ENCODE measurements at places on chromosomes 6 and 20.

DNA sequence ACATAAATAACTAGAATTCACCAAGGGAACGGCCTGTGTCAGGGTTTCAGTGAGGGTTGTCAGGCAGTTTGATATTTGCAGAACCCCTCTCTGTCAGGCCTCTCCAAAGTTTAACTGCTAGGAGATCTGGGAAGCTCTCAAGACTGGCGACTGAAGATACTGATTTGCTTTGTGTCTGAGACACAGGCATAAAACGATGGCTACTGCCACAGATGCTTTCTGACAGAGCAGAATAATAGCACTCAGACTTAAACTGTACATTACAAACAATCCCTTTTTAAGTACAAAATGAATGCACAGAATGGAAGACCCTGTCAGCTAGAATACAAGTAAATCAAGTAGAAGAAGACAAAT, 7.2 kb upstream of the ATXN1 start:
- DNase-seq: no peak

DNA sequence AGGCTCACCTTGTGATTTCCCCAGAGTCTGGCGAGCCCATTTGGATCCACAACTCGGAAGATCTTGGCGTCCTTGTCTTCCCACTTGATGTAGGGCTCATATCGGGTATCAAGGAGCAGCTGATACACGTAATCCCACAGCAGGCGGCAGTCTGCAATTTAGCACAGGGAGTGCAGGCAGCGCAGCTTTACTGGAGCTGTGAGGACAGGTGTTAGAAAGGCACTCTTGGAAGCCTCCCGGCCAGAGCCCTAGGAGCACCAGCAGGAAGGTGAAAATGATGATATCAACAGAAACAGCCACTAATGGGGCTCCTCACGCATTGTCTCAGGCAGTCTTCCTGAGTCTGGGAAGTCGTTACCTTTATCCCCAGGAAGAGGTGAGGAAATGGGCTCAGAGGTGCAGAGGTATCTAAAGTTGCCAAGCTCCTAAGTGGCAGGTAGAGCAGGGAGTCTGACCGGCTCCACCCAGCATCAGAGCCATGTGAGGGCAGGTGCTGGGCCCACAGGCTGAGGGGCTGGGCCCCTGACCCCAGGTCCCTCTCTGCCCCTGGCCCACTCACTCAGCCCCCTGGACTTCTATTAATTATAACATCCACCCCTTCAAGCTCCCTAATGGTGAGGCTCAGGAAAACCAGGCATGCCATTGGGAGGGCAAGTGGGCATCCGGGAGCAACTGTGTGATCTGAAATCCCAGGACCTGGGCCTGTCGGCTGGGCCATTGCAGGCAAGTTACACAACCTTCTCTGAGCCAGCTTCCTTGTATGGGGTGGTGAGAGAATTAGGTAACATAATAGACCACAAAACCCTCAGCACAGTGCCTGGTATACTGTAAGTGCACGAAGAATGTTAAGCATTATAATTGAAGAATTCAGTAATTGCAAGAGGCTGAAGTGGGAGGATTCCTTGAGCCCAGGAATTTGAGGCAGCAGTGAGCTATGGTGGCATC, 18.3 kb downstream of the ETV7 start:
- peak; percentile 72 for DNase-seq

DNA sequence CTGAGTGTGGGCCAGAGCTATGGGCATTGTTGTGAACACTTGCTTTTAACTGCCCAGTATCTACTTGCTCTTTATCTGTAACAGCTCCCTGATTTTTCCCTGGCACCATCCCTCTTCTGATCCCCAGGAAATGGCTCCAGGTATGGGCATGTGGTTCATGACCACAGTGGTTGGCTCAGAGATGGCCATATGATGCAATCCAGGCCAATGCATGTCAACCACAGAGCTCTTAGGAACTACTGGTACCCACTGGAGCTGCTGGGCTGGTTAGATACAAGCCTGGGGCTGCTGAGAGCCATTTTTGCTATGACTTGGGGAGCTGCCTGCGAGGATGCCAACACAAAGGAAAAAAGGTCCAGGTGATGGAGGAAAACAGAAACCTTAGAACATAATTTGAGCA, 55.6 kb downstream of the KCNB1 start:
- no peak for DNase-seq

DNA sequence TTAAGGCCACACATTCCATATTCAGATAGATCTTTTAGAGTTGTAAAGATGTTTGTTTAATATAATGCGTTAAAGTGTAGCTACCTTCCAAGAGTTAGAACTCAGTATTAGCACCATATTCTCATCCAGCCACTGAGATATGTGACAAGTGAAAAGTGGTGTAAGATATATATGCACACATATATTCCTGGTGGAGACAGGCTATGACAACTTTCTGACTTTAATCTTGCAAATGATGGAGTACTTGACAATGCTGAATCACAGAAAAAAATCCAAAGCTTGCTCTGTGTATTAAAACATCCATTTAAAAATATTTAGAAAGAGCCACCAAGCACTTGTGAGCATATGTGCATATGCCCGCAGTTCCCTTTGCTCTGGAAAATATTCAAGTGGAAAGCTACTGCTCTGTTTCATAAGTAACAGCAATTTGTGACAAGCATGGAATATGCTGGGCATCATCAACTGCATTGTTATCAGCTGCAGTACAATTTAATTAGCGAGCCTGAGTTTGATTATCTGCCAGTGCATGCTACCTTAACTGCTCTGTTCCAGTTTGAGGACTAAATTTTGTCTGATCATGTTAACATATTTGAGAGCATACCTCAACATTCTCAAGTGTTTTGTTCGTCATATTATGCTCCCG, 64.8 kb downstream of the VIP start:
- DNase-seq: no peak

- DNase-seq: no peak
Observed at GRCh38 chr6:106913676-106914280, 60.8 kb downstream of the CD24 start.

DNA sequence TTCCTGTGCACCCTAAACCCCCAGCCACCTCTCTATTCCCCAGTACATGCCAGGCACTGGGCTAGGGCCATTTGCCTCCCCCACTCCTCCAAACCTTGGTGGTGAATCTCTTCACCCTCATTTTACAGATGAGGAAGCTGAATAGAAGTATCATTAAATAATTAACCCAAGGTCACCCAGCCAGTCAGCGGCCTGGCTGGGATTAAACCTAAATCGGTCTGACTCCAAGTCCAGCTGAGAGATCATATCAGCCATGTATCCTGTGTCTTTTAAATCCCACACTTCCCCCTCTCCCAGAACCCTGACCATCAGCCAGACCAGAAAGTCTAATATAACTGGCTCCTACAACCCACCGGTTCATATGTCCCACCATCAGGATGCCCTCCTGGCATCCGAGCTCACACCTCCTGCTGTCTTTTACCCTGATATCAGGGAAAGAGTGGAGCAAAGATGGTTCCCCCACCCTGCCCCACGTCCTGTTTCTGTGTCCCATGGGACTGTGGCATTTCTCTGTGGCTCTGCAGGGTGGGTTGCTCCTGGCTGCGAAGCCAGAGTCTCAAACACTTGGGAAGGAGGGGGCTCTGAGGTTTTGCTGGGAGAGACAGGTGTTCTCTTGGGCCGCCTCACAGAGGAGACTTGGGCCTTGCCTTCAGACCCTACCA, 145.3 kb downstream of the VEGFA start:
- DNase-seq: no peak

DNA sequence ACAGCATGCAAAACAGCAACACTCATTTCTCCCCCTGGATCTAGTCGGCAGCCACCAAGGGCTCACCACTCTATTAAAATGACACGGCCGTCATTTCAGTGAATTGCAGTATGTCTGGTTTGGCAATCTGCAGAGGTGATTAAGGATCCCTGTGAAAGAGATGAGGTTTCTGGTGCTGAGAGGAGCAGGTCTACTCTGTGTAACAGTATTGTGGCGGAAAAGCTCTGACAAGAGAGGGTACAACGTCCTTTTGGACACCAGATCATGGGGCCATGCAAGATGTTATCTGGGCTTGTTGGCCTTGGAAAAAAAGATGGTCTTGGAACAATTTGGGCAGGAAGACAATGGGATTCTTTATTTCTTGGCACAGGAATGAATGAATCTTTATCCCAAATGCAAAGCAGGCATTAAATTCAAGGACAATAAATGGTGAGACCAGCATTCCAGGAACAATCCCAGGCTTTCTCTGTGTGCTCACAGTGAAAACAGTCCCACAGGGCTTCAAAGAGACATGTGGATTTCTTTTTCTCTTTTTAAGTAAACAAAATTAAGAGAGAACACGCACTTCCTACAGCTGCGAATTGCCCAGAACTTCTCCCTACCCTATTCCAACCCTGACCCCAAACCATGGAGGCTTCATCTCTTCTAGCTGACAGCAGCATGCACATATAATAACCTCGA, 33.7 kb upstream of the ADGRF1 start:
- DNase-seq: no peak

- no peak for DNase-seq
Observed at GRCh38 chr20:15857173-15857784, 716.0 kb downstream of the KIF16B start.

DNA sequence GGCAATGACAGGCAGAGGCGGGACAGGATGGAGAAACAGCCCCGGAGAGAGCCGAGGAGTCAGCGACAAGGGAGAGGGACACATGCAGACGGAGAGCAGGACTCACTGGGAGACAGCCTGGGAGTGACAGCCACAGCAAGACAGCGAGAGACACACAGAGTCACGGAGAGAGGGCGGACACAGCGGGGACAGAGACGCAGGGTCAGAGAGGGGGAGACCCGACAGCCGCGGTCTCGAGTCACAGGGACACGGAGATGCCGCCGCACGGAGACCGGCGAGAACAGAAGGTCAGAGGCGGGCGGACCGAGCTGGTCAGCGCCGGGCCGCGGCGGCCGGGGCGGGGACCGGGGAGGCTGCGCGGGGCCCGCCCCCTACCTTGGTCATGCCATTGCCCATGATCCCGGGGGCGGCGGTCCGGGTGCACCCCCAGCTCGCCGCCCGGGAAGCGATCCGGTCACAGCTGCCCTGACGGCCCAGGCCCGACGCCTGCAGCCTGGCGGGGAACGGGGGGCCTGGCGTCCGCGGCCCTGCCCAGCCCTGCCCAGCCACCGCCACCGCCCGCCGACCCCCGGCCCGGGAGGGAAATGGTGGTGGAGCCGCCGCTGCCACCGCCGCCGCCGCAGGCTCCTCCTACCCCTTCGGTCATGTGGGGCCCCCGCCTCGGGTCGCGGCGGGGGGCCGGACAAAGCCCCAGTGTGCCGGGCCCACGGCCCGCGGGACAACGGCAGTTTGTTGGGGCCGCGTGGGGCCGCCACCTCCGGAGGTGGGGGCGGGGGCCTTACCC, at the start of the genes DUSP15 and TTLL9:
DUSP15 (minus strand) TSS at position 586 of the 784 bp plus-strand sequence; CDS start at position 396, 190 bp downstream.
TTLL9 (plus strand) TSS at position 693 of the 784 bp plus-strand sequence. CDS start 493 bp downstream, outside the sequence.
- DNase-seq: no peak

GRCh38 chr6:156685823-156686222, 91.4 kb upstream of the ARID1B start:
- no peak for DNase-seq

GRCh38 chr6:40340196-40340595, 247.0 kb downstream of the LRFN2 start:
- DNase-seq: no peak

- no peak for DNase-seq
Observed at GRCh38 chr20:50574108-50574507, 63.9 kb downstream of the PTPN1 start.

- DNase-seq: no peak
Observed at GRCh38 chr20:22241609-22242008, 342.8 kb downstream of the FOXA2 start.

DNA sequence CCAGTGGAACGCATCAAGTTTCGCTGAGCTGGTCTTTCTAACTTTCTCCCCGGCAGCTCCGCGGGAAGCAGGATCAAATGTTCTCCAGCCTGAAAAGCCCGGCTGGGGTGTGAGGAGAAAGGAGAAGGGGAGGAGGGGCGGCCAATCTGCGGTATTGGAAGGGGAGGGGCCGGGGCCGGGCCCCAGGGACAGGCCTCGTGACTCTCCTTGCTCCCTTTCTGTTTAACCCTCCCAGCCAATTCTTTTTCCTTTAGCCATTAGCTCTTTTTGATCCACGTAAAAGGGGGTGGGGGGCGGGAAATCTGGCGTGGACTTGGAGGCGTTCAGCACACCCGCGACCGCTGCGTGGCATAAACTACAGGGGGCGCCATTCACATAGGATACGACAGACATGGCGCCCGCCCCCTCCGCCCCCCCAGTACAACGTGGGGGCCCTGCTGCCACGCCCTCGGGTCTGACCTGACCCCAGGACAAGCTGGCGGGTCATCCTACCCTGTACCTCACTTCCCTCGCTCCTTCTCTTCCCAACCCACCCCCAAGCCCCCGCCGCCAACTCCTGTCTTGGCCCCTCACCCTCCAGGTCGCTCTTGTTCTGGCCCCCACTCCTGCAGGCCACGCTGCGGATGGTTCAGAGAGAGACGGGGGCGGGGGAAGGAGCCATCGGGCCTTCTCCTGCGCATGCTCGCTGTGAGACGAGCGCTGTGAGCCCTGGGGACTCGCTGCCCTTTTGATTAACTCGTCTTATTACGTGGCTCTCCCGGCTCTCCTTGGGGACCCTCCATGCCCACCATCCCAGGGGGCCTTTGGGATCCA, 7.8 kb upstream of the MDGA1 start:
- DNase-seq: peak; percentile 69

DNA sequence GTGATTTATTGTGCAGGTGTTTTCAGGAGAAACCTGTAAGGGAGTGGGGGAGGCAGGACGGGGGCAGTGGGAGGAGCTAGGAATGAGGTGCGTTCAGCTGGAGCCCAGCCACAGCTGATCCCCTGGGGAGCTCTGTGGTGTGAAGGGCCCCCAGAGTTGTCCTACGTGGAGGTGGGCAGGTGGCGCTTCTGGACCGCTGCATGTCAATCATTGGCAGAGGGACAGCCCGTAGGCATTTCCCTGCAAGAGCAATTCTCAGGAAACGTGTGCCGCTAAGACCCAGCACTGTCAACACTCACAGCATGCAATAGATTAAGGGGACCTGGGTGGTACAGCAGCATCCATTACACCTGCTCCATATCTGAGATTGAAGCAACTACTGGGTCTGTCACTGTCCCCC, 88.0 kb downstream of the PRND start:
- no peak for DNase-seq

- DNase-seq: no peak
Observed at GRCh38 chr20:32231847-32232246, 24.2 kb downstream of the POFUT1 start.

- no peak for DNase-seq
Observed at GRCh38 chr20:1868856-1869255, 26.4 kb upstream of the SIRPA start.

GRCh38 chr6:144284783-144285547, at the start of gene UTRN:
UTRN (plus strand) TSS chr6:144285335; CDS start chr6:144291829, 6,494 bp downstream.
- DNase-seq: peak; percentile 89

- DNase-seq: peak; percentile 80
Observed at GRCh38 chr20:16574656-16575355, 1.6 kb upstream of the KIF16B start.

GRCh38 chr6:157314705-157315321, 8.5 kb downstream of the TMEM242 start:
- peak; percentile 77 for DNase-seq

GRCh38 chr6:4891141-4891540, 112.7 kb downstream of the RPP40 start:
- DNase-seq: no peak

DNA sequence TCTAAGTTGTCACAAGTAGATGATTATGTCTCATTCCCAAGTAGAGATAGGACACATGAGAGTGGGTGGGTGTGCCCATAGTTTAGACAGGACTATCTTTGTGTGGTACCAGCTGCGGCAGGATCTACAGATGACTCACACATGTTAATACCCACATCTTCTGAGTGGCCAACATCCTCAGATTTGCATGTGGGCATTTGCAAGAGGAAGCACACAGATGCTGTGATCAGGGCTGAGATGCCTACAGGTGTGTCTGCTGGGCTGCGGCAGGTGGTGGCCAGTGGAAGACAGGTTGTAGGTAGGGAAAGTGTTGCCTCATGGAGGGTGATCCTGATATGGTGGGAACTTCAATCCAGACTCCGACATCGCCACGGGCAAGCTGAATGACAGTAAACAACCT, 50.8 kb downstream of the UTRN start:
- no peak for DNase-seq

- DNase-seq: no peak
Observed at GRCh38 chr6:150334790-150335783, 33.7 kb upstream of the IYD start.

Data from HCEC 1CT (cell line).